ENCODE measurements at places on chromosomes 4 and X.

GRCh38 chrX:150680974-150681373 is 12.2 kb upstream of the MTMR1 start:
- no peak overlapping the region for H3K4me3 ChIP-seq
- H3K27me3 ChIP-seq, result no peaks in the 10 kb centered on the region
- no peaks in the 10 kb centered on the region for H3K36me3 ChIP-seq
- DNase-seq, result no peak
- no peak overlapping the region for H3K27ac ChIP-seq

DNA sequence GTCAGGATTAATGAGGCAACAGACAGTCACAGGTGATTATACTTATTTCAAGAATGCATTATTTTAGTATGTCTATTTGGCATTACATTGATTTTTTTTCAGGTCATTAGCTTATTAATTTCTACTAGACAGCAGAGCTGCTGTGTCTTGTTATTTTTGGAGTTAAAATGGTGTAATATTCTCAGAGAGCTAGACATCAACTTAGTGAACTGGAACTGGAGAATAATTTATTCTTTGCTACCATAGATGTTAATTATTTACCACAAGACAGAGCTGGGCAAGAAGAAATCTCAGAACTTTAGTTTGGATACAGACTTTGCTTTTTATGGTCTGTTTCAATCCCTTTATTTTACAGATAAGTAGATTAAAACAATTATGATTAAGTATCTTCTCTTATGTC is 10.2 kb upstream of the HPGD start:
- no peaks in the 10 kb centered on the region for H3K27me3 ChIP-seq
- no peak overlapping the region for H3K4me3 ChIP-seq
- H3K27ac ChIP-seq, result no peak overlapping the region
- DNase-seq, result no peak
- H3K4me1 ChIP-seq, result peaks cover 12% of the 10 kb centered on the region

GRCh38 chrX:13487731-13488505 is 81.5 kb upstream of the EGFL6 start:
- DNase-seq, result no peak
- peak overlapping the region; percentile 65 for H3K27ac ChIP-seq
- no peaks in the 10 kb centered on the region for H3K36me3 ChIP-seq
- H3K4me1 ChIP-seq, result peaks cover 31% of the 10 kb centered on the region

DNA sequence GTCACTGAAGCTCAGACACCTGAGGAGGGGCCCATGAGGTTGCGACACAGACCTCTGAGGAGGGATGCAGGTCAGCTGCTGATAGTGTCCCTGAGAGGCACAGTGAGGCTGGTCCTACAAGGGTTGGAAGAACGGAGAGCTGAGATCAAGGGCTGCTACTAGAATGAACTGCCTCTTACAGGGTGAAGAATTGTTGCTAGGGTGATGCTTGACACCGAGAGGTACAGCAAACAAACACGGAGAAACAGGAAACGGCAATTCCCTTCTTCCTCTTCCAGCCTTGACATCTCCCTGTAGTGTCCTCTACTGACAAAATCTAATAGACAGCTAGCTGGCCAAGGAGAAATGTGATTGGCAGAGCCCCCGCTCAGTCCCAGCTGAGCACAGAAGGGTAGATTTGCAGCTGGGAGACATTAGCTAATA is 11.8 kb upstream of the HPGDS start:
- no peak for DNase-seq
- H3K36me3 ChIP-seq, result no peaks in the 10 kb centered on the region
- H3K4me3 ChIP-seq, result no peak overlapping the region
- H3K4me1 ChIP-seq, result no peaks in the 10 kb centered on the region
- H3K27me3 ChIP-seq, result no peaks in the 10 kb centered on the region

GRCh38 chr4:37258221-37258620 is 13.7 kb downstream of the NWD2 start:
- H3K4me3 ChIP-seq, result no peak overlapping the region
- H3K4me1 ChIP-seq, result no peaks in the 10 kb centered on the region
- no peak for DNase-seq
- no peak overlapping the region for H3K27ac ChIP-seq
- H3K27me3 ChIP-seq, result no peaks in the 10 kb centered on the region
- no peaks in the 10 kb centered on the region for H3K36me3 ChIP-seq

DNA sequence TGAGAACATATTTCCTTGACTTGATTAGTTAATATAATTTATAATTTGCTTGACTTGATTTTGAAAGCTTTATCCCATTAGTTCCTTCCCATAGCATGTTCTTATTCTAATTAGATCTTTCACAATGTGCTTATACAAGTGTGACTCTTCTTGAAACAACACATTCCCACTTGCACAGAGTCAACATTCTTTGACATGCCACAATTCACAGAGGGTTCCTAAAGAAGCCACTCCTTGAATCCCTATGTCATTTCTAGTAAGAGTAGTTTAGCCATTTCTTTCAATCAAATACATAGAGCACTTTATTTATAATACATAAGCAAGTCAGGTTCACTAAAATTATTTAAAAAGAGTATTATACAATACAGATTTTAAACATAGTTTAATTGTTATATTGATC is 228.9 kb upstream of the GRID2 start:
- H3K27ac ChIP-seq, result no peak overlapping the region
- H3K36me3 ChIP-seq, result no peaks in the 10 kb centered on the region
- no peaks in the 10 kb centered on the region for H3K27me3 ChIP-seq
- no peaks in the 10 kb centered on the region for H3K4me1 ChIP-seq
- DNase-seq, result no peak

DNA sequence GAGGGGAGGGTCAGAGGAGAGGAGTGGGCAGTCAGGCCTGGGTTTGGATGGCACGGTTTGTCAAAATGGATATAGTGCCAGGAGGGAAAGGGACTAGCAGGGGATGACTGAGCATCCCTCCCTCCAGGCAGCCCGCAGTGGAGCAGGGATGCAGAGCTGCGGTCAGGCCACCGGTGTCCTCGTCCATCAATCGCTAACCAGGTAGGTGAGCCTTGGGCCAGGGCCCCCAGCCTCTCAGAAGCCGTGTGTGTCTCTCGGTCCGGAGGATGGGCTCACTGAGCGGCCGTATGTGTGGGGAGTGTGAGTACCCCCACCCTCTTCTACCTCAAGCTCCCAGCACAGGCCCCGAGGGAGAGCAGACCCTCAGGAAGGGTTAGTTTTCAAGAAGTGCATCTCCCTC is 538 bp upstream of the CYTL1 start:
- H3K4me3 ChIP-seq, result no peak overlapping the region
- no peaks in the 10 kb centered on the region for H3K36me3 ChIP-seq
- H3K27me3 ChIP-seq, result peaks cover 35% of the 10 kb centered on the region
- DNase-seq, result no peak
- peaks cover 9% of the 10 kb centered on the region for H3K4me1 ChIP-seq

DNA sequence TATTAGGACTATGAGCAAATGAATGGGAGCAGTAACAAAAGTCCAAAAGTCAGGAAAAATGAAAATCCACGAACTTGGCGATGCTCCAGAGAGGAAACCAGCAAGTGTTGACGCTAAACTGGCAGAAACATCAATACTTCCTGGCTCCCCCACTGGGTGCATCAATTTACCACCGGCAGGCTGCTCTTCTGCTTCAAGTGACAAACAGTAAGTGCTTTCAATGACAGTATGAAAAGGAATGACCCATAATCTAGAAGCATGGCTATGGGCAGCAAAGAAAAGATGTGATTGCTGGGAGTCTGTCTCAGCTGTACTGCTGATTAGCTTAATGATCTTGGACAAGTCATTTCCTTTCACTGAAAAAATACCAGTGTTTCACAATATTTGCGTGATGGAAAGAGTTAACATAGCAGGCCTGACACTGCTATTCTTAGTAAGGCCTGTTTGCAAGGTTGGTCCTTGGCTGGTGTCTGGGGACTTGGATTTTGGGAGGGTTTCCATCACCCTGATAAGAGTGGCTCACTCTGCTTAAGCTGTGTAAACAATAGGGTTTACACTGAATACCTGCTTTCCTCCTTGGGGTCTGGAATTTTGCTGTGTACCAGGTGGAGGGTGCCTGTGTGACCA is 8.7 kb downstream of the ATP11C start:
- no peak overlapping the region for H3K4me3 ChIP-seq
- no peak for DNase-seq
- H3K27me3 ChIP-seq, result no peaks in the 10 kb centered on the region
- H3K27ac ChIP-seq, result no peak overlapping the region
- no peaks in the 10 kb centered on the region for H3K36me3 ChIP-seq

GRCh38 chr4:705278-706082 is at the start of gene PCGF3:
PCGF3 (plus strand) TSS chr4:705832; CDS start chr4:733681, 27,849 bp downstream.
- H3K27me3 ChIP-seq, result no peaks in the 10 kb centered on the region
- H3K36me3 ChIP-seq, result no peaks in the 10 kb centered on the region
- peak within 1 kb of the TSS; percentile 80 for H3K27ac ChIP-seq
- peak; percentile 98 for DNase-seq
- peaks cover 46% of the 10 kb centered on the region for H3K4me1 ChIP-seq

DNA sequence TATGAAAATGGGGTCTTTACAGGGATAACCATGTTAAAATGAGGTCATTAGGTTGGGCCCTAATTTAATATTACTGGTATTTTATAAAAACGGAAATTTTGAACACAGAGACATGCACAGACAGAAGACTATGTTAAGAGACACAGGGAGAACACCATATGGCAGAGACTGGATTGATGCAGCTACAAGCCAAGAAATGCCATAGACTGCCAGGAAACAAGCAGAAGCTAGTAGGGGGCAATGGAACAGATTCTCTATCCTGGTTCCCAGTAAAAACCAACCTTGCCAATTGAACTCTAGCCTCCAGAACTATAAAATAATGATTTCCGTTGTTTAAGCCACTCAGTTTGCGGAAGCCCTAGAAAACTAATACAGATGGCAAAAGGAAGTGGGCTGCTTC is 6.6 kb upstream of the GUF1 start:
- no peak overlapping the region for H3K27ac ChIP-seq
- no peak overlapping the region for H3K4me3 ChIP-seq
- H3K4me1 ChIP-seq, result no peaks in the 10 kb centered on the region
- no peaks in the 10 kb centered on the region for H3K36me3 ChIP-seq

All from esophagus muscularis mucosa (tissue), 4 donors.